ENCODE measurements at places on chromosomes 11 and 22. TPM values are rescaled to one million over a fixed set of nuclear protein-coding genes. Genes with fewer than 3 reads are reported as not detected.

DNA sequence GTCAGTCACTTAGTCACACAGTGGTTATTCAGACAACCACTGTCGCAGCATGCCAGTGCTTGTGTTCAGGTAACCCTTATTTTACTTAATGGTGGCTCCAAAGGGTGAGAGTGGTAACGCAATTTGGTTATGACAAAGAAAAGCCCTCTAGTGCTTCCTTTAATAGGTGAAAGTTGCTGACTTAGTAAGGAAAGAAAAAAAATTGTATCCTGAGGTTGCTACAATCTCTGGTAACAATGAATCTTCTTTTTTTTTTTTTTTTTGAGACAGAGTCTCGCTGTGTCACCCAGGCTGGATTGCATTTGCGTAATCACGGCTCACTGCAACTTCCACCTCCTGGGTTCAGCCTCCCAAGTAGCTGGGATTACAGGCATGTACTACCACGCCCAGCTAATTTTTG is 64.5 kb downstream of the C11orf91 start:
- no peaks in the 10 kb centered on the region for H3K36me3 ChIP-seq
- H3K27ac ChIP-seq, result no peak overlapping the region
- H3K4me3 ChIP-seq, result no peak overlapping the region
- DNase-seq, result peak; percentile 56
- H3K27me3 ChIP-seq, result peaks cover 12% of the 10 kb centered on the region

GRCh38 chr22:49427941-49428340 is 399.7 kb downstream of the BRD1 start:
- no peak for DNase-seq
- H3K36me3 ChIP-seq, result no peaks in the 10 kb centered on the region
- no peaks in the 10 kb centered on the region for H3K4me1 ChIP-seq
- no peak overlapping the region for H3K4me3 ChIP-seq

DNA sequence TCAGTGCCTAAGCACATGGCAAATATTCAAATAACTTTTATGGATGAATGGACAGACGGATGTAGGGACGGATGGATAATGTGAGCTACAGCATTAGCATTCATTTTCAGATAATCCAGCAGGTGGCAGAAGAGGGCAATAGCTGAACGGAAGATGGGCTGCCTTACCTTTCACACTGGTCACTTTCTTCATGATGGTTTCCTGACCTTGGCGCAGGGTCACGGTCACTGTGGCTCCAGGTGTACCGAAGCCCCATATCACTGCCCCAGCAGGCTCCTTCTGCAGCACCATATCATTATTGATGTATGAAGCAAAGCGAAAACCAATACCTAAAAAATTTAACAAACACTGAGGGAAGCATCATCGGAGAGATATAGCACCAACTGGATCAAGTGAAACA is 4.3 kb downstream of the SIAE start:
- no peaks in the 10 kb centered on the region for H3K27me3 ChIP-seq
- no peak overlapping the region for H3K27ac ChIP-seq
- no peak overlapping the region for H3K4me3 ChIP-seq
- DNase-seq, result no peak
- H3K36me3 ChIP-seq, result peaks cover 26% of the 10 kb centered on the region

GRCh38 chr11:130642994-130643393 is 194.5 kb downstream of the ADAMTS15 start:
- peaks cover 25% of the 10 kb centered on the region for H3K4me1 ChIP-seq
- no peaks in the 10 kb centered on the region for H3K27me3 ChIP-seq
- H3K4me3 ChIP-seq, result no peak overlapping the region

- H3K4me3 ChIP-seq, result no peak overlapping the region
- no peaks in the 10 kb centered on the region for H3K36me3 ChIP-seq
- no peaks in the 10 kb centered on the region for H3K27me3 ChIP-seq
- no peak overlapping the region for H3K27ac ChIP-seq
- DNase-seq, result no peak
Observed at GRCh38 chr11:21472261-21472660, 720.6 kb upstream of the ANO5 start.

GRCh38 chr11:80846442-80846841 is 1405.6 kb upstream of the TENM4 start:
- H3K27me3 ChIP-seq, result no peaks in the 10 kb centered on the region
- no peak for DNase-seq
- no peaks in the 10 kb centered on the region for H3K4me1 ChIP-seq
- H3K27ac ChIP-seq, result no peak overlapping the region

GRCh38 chr11:98056945-98057344 is 963.8 kb upstream of the CNTN5 start:
- no peak overlapping the region for H3K27ac ChIP-seq
- no peaks in the 10 kb centered on the region for H3K36me3 ChIP-seq
- H3K4me1 ChIP-seq, result no peaks in the 10 kb centered on the region
- no peak for DNase-seq

DNA sequence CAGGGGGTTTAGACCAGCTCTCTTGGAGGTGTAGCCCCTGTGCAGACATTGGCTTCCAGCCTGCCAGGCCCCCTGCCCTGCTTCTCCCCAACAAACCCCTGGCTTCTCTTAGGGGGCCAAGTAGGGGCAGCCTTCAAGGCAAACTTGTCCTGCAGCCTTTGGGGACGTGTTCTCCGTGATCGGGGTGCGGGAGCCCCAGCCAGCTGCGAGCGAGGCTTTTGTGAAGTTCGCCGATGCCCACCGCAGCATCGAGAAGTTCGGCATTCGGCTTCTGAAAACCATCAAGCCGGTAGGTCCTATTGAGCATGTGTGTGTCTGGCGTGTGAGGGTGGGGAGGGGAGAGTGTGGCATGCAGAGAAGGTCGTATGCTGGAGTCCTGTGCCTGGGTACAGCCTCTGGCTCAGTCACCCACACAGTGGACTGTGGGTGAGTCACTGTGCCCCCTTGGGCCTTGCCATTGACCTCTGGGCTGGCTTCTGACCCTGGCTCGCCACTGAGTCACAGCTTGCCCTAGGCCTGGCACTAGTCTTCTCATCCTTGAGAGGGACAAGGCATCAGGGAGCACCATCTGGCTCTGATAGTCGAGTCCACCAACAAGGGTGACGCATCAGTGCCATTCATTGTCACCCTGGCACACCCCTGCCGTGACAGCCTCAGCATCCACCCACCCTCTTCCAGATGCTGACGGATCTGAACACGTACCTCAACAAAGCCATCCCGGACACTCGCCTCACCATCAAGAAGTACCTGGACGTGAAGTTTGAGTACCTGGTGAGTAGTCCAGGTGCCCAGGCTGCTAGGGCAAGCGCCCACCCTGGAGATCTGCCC is 11.4 kb downstream of the SLC16A8 start:
- no peak overlapping the region for H3K4me3 ChIP-seq
- no peaks in the 10 kb centered on the region for H3K27me3 ChIP-seq
- H3K27ac ChIP-seq, result no peak overlapping the region
- no peaks in the 10 kb centered on the region for H3K4me1 ChIP-seq
- peak; percentile 32 for DNase-seq

- H3K36me3 ChIP-seq, result peaks cover 75% of the 10 kb centered on the region
- H3K4me3 ChIP-seq, result no peak overlapping the region
- no peak overlapping the region for H3K27ac ChIP-seq
- no peak for DNase-seq
- no peaks in the 10 kb centered on the region for H3K27me3 ChIP-seq
- peaks cover 20% of the 10 kb centered on the region for H3K4me1 ChIP-seq
Observed at GRCh38 chr11:61327669-61328071, 5.2 kb downstream of the DDB1 start.

- no peak overlapping the region for H3K27ac ChIP-seq
- no peak for DNase-seq
- H3K4me1 ChIP-seq, result peaks cover 5% of the 10 kb centered on the region
- H3K4me3 ChIP-seq, result no peak overlapping the region
Observed at GRCh38 chr11:32334822-32335221, 100.5 kb downstream of the WT1 start.

DNA sequence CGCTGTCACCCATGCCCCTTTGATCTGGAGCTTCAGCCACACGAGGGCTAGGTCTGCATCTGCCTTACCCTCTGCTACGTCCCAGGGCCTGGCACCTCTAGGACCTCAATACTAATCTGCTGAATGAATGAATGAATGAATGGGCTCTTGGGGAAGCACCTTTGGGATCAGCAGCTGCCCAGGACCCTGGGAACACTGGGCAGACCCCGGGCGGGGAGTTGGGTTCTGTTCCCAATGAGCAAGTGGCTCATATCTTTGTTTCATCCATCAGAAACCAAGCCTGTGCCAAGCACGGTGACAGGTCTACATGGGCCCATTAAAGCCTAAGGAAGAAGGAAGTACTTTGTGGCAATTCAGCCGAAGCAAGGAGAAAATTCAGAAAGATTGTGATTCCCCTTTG is 41.5 kb upstream of the SHISAL1 start:
- H3K4me3 ChIP-seq, result no peak overlapping the region
- H3K27me3 ChIP-seq, result peaks cover 4% of the 10 kb centered on the region
- H3K27ac ChIP-seq, result no peak overlapping the region
- peaks cover 7% of the 10 kb centered on the region for H3K4me1 ChIP-seq

DNA sequence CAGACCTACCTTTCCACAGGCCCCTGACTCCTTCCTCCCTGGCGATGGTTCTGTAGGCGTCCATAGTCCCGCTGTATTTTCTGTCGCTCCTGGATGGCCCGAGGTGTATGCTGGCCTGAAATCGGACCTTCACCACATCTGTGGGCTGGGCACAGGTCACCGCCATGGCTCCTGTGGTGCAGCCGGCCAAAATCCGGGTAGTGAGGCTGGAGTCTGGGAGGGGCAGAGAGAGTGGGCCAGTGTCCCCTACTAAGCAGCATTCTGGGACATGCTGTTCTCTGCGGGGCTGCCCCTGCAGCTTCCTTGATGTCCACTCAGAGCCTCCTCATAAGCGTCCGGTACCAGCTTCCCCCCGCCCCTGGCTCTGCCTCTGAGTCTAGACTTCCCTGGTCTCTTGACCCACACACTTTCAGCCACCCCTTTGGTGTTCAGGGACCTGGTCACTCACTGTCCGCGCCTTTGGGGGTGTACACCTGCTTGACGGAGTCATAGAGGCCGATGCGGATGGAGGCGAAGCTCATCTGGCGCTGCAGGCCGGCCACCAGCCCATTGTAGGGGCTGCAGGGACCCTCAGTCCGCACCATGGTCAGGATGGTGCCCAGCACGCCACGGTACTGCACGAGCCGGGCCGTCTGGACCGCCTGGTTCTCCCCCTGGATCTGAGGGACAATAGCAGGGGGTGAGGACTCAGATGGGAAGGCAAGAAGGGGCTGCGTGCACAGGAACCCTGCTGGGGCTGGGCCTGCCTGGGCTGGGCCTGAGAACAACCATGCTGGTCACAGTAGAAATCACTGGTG is 3.0 kb downstream of the UCP3 start:
- DNase-seq, result no peak
- H3K27me3 ChIP-seq, result no peaks in the 10 kb centered on the region
- no peak overlapping the region for H3K4me3 ChIP-seq

DNA sequence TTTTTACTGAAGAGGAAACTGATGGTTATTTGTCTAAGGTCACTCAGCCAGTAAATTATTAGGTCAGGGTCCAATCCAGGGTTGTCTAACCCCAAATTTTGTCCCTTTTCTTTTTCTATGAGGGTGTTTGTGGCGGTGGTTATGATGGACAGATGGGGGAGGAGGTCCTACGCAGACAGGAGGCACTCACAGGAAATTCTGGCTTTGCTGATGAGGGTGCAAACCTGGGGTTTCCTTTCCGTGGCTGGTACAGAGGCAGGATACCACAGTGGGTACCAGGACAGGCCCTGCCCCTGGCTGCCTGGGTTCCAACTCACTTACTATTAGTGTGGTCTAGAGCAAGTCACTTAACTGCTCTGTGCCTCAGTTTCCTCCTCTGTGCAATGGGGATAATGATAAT is 91.0 kb downstream of the RRM1 start:
- H3K27me3 ChIP-seq, result no peaks in the 10 kb centered on the region
- no peaks in the 10 kb centered on the region for H3K36me3 ChIP-seq
- H3K4me1 ChIP-seq, result peaks cover 10% of the 10 kb centered on the region
- H3K4me3 ChIP-seq, result no peak overlapping the region

GRCh38 chr11:31805037-31805628 is 6.0 kb downstream of the PAX6 start:
- peaks cover 98% of the 10 kb centered on the region for H3K27me3 ChIP-seq
- no peak overlapping the region for H3K27ac ChIP-seq
- no peaks in the 10 kb centered on the region for H3K36me3 ChIP-seq
- no peak for DNase-seq
- peaks cover 25% of the 10 kb centered on the region for H3K4me1 ChIP-seq

GRCh38 chr22:21790359-21790758 is 54.8 kb upstream of the YPEL1 start:
- DNase-seq, result no peak
- H3K36me3 ChIP-seq, result peaks cover 84% of the 10 kb centered on the region
- H3K27ac ChIP-seq, result no peak overlapping the region
- no peaks in the 10 kb centered on the region for H3K27me3 ChIP-seq

GRCh38 chr22:48588878-48589450 is 1238.7 kb downstream of the BRD1 start:
- no peak overlapping the region for H3K4me3 ChIP-seq
- peaks cover 4% of the 10 kb centered on the region for H3K27me3 ChIP-seq
- no peaks in the 10 kb centered on the region for H3K36me3 ChIP-seq
- no peaks in the 10 kb centered on the region for H3K4me1 ChIP-seq
- no peak overlapping the region for H3K27ac ChIP-seq

- H3K4me1 ChIP-seq, result peaks cover 11% of the 10 kb centered on the region
- no peak overlapping the region for H3K27ac ChIP-seq
Observed at GRCh38 chr22:17167486-17167885, 8.4 kb upstream of the HDHD5 start.

- no peak for DNase-seq
- no peak overlapping the region for H3K4me3 ChIP-seq
- peaks cover 48% of the 10 kb centered on the region for H3K4me1 ChIP-seq
- no peaks in the 10 kb centered on the region for H3K27me3 ChIP-seq
- H3K27ac ChIP-seq, result no peak overlapping the region
- no peaks in the 10 kb centered on the region for H3K36me3 ChIP-seq
Observed at GRCh38 chr11:63508009-63508408, 2.1 kb downstream of the LGALS12 start.

The OR51B5 gene
- total RNA-seq, result not detected

The CARD18 gene
- not detected for total RNA-seq

The PRR33 gene
- total RNA-seq, result not detected

The MYOD1 gene
- total RNA-seq, result not detected

The OR6T1 gene
- total RNA-seq, result not detected
